ENCODE measurements at places on chromosomes 11 and 22.

DNA sequence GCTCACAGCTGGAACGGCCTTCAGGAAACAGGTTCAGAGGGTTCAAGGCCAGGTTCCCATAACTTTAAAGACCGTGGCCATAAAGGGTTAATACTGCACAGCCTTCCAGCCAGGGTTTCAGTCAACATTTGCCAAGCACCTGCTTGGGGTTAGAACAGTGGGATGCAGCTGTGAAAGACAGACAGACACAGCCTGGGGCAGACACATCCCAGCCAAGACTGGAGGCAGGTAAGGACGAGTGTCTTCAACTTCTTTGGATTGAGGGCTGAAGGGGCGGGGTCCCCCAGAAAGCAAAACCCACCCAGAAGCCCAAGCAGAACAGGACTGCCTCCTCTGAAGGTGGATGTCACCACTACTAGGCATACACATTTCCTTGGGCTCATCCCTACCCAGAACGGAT, 14.3 kb downstream of the ARFGAP2 start:
- DNase-seq: no peak

GRCh38 chr11:61853698-61854169, 25.6 kb downstream of the FADS2 start:
- DNase-seq: peak; percentile 70

DNA sequence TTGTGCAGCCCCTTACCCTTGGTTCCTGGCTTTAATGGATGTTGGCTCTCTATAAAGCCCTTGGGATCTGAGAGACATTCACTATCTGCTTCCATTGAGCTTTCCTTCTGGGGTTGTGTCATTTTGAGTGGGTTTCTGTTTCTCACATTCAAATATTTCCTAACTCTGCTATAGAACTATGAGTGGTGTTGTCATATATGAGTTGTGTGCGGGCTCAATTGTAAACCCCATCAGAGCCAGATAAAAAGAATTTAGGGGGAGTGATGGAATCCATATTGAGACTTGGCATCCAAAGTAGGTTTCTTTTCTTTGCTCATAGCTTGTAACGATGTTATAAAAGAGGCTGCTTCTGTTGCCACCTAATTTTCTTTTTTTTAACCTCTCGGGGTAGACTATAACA, 41.8 kb upstream of the SPON1 start:
- no peak for DNase-seq

- peak; percentile 83 for DNase-seq
Observed at GRCh38 chr22:19713650-19714311, 522 bp upstream of the SEPTIN5 start.

GRCh38 chr11:119323532-119324033, 6.7 kb upstream of the MCAM start:
- DNase-seq: peak; percentile 37

DNA sequence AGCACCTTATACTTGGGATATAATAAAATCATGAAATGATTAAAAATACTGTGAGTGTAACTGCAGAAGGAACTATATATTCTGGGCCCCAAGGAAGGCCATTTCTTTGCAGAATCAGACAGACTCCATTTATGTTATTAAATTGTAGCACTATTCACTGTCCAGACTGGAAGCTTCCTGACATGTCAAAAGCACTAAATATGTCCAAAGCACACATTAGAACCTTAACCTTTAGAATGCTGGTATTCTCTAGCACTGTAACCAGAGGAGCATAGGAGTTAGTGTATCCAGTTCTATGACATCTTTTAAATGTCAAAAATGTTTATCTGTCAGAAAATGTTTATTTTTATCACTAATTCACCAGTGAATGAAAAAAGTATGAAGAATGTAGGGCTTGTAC, 246.9 kb downstream of the CADM1 start:
- DNase-seq: no peak

GRCh38 chr11:69074375-69075140, 25.8 kb downstream of the TPCN2 start:
- no peak for DNase-seq

- no peak for DNase-seq
Observed at GRCh38 chr11:130190371-130190881, 30.8 kb downstream of the ST14 start.

DNA sequence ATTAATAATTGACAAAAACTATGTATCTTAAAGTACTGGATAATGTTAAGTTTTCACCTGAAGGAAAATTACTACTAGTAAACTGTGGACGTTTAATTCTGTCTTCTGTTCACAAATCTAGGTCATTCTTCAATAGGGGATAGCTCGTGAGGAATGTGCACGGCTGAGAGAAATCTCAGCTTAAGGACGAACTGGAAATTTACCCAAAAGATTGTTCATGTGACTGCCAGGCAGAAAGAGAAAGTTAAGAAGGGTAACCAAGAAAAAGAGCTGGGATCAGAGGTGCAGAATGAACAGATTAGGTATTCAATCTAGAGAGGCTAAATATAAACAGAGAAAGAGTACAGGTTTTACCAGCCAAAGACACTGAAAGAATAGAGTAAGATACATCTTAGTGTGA, 245.3 kb downstream of the CASP12 start:
- no peak for DNase-seq

DNA sequence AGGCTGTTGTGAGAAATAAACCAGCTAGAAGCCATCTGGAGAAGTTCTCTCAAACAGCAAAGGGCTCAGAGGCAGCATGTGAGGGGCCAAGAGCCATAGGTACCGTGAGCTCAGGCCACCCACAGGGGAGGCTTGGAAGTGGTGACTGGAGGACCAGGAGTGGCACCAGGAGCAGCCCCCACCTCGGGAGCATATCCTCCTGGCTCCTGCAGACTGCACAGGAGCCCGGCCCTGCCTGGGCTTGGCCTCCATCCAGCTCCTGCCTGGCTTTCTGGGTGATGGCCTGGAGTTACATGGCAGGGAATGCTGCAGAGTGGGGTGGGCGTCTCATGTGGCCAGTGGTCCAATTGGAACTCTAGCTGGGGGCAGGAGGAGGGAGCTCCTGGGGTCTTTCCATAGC, 4.2 kb upstream of the MPPED1 start:
- DNase-seq: no peak

DNA sequence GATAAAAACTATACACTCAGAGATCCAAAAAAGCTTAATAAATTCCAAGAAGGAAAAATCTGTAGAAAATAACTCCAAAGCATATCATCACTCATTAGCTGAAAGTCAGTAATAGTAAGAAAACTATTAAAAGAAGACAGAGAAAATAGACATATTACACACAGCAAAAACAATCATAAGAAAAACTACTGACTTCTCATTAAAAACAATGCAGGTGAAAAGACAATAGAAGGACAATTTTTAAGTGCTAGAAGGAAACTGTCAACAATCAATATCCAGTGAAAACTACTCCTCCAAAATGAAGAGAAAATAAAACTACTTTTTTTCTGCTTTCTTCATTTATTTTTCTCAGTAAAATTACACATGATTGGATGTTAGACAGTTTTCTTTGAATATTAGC, 56.5 kb downstream of the BLID start:
- no peak for DNase-seq

DNA sequence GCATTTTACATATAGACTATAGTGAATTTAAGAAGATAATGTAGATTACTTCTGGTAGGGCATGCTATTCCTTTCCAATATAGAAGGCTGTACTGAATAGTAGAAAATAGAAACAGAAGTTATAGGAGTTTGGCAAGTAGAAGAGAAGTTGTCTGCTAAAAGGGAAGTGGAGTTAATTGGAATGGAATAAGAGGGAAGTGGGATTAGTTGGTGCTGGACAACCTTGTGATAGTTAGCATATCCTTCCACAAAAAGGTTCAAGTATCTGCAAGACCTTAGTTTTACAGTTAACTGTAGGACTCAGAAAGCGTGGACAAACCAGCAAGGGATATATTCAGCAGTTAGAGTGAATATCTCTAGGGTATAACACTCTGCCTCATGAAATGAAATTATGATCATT, 185.5 kb downstream of the SWAP70 start:
- DNase-seq: no peak

DNA sequence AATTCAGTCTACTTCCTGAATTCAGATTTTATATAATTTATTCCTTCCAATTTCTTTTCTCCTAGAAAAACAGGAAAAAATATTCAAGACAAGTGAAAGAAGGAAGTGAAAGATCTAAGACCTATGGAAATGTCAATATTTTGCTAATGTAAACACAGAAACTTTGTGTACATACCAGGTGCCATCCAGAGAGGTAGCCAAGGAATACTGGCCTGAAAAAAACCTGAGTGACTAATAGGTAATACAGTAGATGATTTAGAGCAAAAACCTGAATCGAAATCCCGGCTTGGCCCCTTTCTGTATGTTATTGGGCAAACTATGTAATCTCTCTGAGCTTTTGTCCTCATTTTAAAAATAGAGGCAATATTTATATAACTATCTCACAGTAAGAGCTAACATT, 59.2 kb upstream of the FSHB start:
- DNase-seq: no peak

GRCh38 chr22:28933321-28933720, 49.9 kb downstream of the ZNRF3 start:
- no peak for DNase-seq

GRCh38 chr22:46103181-46103580, 47.1 kb upstream of the PPARA start:
- no peak for DNase-seq

- peak; percentile 72 for DNase-seq
Observed at GRCh38 chr11:65637794-65638419, at the start of gene SIPA1. Gene SIPA1 (plus strand): TSS chr11:65638101. CDS start chr11:65640922, 2,821 bp downstream.

- no peak for DNase-seq
Observed at GRCh38 chr11:34049028-34049427, 2.5 kb upstream of the CAPRIN1 start.

DNA sequence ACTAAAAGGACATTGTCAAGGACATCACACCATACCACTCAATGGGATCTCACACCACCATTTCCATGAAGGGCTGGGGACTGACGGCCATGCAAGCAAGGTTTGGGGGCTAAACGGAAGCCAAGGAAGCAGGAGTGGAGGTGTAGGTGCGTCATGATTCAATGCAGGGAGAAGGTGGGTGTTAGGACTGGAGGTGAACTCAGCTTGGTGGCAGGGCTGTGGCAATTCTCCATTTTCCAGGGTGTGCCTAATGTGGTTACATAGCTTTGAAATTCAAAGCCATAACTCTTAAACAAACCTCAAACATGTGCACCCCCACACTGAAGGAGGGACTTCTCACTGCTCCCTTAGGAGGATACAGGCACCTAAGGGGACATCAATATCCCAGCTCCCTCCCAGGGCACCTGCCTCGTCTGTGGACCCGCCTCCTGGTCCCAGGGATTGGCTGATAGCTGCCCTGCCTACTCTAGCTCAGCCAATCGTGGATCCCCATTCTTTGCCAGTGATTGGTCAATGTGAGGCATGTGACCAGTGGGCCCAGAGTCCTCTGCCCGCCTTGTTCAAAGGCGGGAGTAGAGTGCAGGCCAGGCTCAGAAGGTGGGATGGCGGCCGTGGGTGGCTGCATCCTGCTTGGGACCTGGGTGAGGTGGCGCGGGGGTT, 64.6 kb downstream of the CTTN start:
- DNase-seq: no peak

GRCh38 chr11:67626970-67627369, 2.8 kb downstream of the NUDT8 start:
- no peak for DNase-seq

DNA sequence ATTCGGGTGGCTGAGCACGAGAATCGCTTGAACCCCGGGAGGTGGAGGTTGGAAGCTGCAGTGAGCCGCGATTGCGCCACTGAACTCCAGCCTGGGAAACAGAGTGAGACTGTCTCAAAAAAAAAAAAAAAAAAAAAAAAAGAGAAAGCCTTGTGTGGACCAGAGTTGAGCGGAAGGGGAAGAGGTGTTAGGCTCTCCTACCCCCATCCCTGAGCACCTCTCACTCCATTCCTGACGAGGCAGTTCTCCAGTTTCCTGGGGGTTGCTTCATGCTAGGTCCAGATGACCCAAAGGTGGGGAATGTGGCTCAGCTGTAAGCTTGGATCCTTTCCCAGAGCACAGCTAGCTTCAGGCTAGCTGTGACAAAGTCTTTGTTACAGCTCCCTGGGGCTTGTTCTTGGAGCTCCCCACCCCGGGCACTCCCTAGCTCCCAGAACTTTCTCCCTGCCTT, 8.8 kb upstream of the DNAL4 start:
- no peak for DNase-seq

DNA sequence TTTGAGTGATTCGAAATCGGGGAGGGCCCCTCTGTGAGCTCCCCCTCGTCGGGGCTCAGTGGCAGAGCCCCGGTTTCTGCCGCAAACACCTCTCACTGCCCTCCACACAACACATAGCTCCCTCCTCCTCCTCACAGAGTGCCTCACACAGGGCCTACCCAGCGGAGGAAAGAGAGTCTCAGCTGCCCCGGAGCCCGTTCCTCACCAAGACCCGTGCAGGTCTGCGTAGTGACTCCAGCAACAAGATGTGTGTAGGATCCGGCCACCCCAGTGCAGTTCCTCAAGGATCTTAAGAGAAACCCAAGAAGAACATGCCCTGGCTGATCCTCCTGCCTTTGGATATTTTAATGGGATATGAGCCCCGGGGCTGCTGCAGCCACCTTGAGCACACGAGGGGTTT, 238.4 kb downstream of the BRD1 start:
- DNase-seq: no peak

DNA sequence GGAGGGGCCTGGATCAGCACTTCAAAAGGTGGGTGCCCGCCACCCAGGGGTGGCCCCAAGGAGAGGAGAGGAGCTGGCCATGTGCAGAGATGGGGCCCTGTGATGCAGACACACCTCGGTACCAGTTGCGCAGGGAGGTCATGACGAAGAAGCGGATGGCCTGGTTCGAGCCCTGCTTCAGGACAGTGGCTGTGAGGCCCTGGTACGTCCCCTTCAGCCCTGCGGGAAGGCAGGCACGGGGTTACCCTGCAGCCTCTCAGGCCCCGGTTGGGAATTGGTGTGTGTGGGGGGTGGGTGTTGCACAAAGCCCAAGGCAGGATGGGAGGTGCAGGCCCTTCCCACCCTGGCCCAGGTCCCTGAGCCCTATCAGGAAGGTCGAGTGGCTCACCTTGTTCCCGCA, 1.8 kb downstream of the SLC25A1 start:
- no peak for DNase-seq

- no peak for DNase-seq
Observed at GRCh38 chr11:115470928-115471327, 33.3 kb downstream of the CADM1 start.

- DNase-seq: no peak
Observed at GRCh38 chr11:28727254-28727653, 619.1 kb downstream of the METTL15 start.

DNA sequence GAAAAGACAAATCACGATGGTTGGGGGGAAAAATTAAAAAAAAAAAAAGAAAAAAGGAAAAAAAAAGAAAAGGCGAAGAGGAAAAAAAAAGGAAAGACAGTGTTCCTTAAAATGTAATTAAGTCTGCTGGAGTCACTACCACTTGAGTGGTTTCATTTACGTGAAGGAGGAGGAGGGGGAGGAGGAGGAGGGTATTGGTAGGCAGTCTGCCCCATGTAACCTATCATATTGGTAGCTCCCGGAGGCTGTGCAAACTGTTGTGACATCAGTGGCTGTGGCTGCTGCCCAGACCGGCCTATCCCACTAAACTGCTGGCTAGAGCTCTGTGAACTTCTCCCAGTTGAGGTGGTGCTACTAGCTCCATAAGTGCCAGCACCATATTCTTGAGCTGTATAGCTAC, 17.9 kb downstream of the KDELR3 start:
- no peak for DNase-seq
